ENCODE measurements at places on chromosomes 2 and 18.

- DNase-seq, result no peak
Observed at GRCh38 chr2:237307474-237307873, 106.5 kb downstream of the COL6A3 start.

DNA sequence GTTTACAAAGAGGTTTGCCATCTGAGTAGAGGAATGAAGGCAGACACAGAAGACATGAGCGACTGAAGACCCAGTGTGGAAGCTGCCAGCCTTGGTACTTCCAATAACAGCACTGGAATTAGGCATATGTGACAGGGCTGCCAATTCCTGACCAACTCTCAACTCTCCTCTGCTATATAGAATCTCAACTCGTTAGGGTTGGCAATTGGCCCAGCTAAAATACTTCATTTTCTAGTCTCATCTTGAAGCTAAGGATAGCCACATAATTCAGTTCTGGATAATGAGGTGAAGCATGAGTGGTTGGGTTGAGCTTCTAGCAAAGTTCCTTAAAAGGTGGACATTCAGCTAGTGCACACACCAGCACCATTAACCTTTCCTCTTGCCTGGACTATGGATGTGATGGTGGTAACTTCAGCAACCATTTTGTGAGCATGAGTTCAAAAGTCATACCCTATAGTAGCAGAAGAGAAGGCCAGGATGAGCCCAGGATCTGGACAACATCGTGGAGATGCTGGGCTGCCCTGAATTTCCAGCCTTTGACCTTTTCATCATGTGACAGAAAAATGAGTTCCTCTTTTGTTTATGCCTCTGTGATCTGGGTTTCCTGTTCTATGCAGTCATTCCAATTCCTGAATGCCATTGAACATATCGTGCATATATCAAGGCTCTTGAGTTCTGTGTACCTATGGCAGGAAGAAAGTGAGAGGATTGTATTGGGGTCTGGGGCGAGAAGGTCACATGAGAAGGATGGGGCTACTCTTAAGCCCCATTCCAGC, 68.1 kb upstream of the HAAO start:
- no peak for DNase-seq

DNA sequence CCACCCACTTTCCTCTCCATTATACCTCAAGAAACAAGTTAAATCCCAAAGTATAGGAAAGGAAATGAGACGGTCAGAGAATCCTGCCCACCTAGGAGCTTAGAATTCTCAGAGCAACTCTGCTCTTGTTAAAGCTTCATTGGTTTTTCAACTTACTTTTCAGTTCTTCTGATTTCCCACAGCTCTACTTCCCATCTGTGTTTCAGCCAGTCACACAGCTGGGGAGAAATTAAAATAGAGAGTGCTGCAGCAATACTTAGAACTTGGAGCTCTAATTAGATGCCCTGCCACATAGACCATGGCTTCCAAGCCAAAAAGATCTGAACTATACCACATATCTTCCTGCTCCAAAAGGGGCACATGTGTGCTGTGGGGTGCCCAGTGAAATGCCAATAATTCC, 166.7 kb downstream of the RIT2 start:
- no peak for DNase-seq

- no peak for DNase-seq
Observed at GRCh38 chr2:186017278-186017677, 278.7 kb downstream of the FSIP2 start.
